RPMI7951 (cell line): ENCODE measurements at places on chromosomes 3 and 15. TPM values are rescaled to one million over a fixed set of nuclear protein-coding genes. Genes with fewer than 3 reads are reported as not detected.

The MAGEL2 gene
- not detected in 2 replicates for total RNA-seq

The PIF1 gene
- total RNA-seq: 13.8 and 19.5 TPM in 2 replicates

GRCh38 chr15:78684657-78685056 lies 43.6 kb upstream of the CHRNB4 start:
- no peak for DNase-seq

- no peak for DNase-seq
These were observed 12.4 kb downstream of the GYG1 start for GRCh38 chr3:149003653-149004305.

DNA sequence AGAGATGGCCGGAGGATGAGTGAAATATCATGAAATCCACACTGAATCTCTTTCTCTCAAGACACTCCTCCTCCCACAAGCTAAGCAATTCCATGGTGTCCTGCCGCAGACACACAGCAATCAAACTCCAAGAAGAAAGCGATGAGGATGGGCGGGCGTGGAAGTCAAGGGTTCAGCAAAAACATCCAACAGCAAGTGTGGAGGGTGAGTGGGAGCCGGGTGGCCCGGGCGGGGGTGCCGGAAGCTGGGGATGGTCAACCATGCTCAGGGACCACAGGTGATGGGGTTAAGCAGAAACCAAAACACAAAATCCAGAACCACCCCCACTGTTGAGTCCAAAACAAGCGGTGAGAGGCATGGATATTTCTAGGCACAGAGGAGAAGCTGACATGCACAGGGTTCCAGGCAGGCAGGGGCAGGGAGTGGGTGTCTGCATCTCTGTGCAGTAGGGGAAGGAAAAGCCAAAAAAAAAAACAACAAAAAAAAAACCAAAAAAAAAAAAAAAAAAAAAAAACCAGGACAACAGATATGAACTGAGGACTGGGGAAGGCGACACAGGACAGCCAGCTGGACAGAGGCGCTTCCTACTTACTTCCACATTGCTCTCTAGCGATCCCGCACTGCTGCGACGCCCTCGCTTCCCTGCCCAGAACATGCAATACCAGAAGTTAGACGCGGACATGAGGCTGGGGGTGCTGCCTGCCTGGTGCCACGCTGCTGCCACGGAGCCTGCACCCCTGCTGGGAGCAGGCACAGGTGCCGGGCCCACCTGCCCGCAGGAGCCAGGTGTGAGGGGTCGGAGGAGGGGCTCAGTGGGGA lies 61.0 kb upstream of the RPL32 start:
- no peak for DNase-seq
